ENCODE measurements at places on chromosomes 6 and 20.

DNA sequence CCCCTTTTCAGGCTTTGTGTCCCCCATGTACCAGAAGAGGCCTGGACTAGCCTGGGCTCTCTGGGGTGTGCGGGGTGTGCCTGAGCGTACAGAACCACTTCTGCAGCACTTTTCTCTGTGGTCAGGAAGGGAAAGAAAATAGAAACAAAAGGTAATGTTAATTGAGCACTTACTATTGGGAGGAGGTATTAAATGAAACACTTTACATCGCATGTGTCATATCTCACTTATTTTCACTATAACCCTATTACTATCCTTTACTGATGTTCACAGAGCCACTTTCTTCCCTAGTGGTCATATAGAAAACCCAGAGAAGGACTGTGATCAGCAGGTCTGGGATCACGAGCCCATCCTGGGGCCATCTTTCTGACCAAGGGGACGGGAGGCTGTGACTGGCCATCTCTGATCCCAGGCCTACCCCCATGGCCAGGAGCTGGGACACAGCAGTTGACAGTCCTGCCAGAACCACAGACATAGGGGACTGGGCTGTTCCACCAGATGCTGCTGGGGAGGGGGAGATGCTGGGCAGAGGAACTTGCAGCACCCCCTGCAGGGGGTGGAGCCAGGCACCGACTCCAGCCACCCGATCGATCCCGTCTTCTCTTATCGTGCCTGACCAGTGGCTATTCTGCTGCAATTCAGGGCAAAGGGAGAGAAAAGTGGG, 107.6 kb downstream of the VEGFA start:
- DNase-seq, result no peak

GRCh38 chr20:20188647-20189046, 136.3 kb downstream of the CFAP61 start:
- DNase-seq, result no peak

DNA sequence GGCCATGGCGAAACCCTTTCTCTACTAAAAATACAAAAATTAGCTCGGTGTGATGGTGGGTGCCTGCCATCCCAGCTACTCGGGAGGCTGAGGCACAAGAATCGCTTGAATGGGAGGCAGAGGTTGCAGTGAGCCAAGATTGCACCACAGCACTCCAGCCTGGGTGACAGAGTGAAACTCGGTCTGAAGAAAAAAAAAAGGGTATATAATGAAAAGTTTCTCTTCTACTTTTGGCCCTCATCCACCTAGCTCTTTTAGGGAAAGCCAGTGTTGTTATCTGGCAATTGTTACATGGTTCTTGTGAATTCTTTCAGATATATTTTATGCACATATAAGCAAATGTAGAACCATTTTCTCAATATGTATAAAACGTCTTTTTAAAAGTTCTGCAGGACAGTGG, 19.0 kb downstream of the KIF3B start:
- DNase-seq, result no peak

DNA sequence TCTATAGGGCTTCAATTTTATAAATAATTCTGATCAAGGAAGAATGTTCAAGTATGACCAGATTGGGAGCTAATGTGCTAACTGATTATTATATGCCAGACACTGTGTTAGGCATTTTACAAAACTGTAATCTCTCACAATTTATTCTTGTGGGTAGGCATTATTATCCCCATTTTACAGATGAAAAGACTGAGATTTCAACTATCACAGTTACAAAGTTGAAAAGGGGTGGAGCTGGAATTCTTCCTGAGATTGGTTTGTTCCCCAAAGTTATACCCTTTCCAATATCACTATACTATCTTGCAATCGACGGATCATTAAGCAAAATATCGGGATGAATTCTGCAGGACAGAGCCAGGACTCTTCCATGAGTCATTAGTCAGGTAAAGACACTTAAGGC, 57.1 kb downstream of the TPD52L1 start:
- no peak for DNase-seq

- no peak for DNase-seq
These were observed 154.0 kb upstream of the CITED2 start for GRCh38 chr6:139528471-139528870.

- no peak for DNase-seq
These were observed 216.5 kb upstream of the RREB1 start for GRCh38 chr6:6891125-6891721.

DNA sequence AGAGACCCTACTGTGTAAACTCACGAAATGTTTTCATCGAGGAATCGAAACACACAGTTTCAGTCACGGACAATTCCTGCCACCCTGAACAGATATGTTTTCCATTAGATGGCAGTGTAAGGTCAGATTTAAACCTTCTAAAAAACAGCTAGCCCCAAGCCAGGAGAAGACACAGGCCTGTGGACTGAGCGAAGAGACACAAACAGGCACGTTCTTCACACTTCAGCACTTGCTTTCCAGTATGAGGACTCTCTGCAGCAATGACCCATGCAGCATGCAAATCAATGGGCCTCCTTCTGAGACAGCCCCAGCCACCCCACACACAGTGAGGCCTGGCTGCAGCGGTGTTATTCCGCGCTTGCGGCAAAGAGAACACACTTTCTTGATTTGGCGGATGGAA, 31.9 kb downstream of the HUS1B start:
- DNase-seq, result peak; percentile 61

DNA sequence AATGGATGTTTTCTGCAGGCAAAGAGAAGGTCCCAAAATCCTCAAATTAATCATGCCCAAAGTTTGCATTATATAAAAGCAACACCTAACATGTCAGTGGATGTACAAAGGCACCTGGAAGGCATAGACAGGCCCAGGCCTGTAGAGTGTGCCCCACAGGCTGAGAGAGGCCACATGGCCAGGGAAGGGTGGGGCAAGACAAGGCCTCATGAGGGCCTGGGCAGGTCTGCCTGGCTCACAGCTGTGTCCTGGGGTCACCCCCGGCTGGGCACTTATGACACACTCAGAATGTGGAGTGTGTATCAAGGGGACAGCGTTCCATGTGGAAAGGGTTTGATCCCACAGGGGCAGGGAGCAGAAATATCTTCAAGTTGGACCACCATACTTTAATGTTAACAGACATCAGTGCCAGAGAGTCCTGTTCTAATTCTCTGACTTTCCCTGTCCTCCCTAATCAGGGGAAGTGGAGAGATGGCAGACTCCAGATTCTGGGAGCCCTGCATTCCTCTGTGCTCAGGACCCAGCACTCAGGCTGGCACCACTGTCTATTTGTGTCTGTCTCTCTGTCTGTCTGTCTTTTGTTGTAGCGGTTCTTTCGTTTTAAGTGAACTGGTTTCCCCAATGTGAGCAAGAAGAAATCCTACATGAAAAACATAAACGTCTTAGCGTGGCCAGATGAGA, 178.3 kb upstream of the FOXA2 start:
- no peak for DNase-seq

GRCh38 chr20:51637241-51637640, 94.7 kb upstream of the NFATC2 start:
- no peak for DNase-seq

DNA sequence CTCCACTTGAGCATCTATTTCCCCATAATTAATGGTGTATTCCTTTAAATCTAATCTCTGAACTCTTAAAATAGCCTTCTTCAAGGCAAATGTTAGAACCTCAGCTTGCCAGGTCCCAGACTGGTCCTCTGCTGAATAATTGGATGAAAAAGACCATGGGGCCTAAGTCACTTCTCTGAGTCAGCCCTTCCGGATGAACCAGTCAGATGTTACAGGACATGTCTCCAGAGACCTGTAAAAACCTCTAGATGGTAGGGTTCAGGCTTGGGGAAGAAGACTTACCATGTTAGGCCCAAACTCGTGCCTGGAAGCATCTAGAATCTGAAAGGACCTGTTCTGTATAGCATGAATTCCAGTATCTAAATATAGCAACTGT, 97.3 kb downstream of the CDKAL1 start:
- DNase-seq, result peak; percentile 30

DNA sequence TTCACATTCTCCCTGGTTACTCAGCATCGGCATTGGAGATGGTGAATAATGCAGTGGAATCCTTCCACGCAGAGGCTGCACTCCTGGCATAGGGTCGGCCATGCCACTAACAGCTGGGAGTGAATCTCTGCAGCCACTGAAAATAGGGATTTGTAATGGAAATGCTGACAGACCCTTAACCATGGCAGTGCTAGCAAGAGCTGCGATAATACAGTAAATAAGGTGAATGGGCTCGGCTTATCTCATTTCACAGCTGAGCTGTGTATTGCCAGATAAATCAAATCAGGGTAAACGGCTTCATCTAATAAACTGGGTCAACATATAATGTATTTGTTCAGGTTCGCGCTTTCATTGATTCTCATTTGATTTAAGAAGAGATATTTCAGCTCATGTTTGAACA, 156.8 kb downstream of the SLC35B3 start:
- DNase-seq, result no peak

DNA sequence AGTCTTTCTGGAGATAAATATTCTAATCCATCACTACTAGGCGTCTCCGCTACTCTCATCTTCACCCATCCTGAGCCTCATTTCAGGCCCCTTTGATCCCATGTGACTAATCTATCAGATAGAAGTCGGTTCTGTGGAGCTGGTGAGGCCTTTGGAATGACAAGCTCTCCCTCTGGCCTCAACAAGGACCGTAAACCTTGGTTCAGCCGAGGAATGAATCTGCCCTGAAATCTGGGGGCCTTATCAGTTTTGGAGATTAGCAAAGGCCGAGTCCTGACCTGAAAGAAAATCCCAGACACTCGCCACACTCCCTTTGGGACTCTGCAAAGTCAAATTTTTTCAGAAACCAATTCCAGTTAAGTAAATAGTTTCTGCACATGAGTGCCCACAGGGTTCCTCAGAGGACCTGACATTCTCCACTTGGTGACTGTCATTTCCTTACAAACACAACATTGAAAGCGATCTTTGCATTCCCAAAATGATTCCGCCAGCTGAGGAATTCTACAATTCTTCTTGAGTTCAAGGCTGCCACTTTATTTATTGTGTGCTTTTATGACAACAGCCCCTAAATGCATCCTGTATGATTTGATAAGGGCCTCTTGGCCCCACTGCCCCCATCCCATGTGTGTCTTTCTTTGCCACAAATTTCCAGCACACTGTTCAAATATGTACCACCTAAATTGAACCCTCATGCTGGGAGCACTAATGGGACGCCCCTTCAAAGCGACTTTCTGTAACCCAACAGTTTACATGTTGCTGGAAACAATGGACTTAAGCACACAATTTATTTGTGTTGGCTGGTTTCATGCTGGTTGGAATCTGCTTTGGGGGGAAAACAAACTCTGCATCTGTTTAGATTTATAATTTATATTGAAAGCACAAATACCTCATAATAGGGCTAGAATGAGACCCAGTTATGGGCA, 10.0 kb upstream of the RIPOR3 start:
- no peak for DNase-seq

GRCh38 chr6:167826230-167826895, 348 bp upstream of the AFDN start:
- peak; percentile 49 for DNase-seq

GRCh38 chr20:39069976-39070375, 107.8 kb downstream of the DHX35 start:
- no peak for DNase-seq

- no peak for DNase-seq
These were observed 117.5 kb upstream of the KCNK16 start for GRCh38 chr6:39440039-39440426.

GRCh38 chr6:138230759-138231380, 12.6 kb upstream of the PBOV1 start:
- DNase-seq, result no peak

DNA sequence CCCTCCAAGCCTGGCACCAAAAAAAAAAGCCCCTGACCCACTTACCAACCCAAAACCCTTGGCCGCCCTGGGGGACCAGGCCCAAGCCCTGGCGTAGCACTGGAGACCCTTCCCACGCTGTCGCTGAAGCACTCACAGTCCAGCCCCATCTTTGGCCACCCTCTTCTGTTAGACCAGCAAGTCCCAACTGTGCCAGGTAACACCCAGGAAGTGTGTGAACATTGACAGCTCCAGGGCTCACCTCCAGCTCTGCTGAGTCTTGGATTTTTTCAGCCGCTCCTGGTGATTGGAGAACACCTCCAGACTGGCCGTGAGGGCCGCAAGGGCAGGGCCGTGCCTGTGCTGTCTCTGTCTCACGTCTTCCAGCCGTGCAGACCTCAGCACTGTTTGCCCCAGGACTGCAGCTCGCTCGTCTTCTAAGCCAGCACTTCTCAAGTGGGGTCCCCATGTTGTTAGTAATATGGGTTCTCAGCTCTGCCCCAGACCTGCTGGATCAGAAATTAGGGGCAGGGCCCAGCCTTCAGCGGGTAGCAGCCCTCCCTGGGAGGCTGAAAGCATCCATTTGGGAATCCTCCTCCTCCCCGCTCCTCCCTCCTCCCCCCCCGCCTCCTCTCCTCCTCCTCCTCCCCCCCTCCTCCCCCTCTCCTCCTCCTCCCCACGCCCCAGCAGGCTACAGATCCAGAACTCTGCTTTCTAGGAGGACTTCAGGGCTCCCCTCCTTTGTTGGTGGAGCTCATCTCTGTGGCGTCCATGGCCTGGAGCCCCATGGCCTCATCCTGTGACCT, 18.1 kb downstream of the NPEPL1 start:
- no peak for DNase-seq

DNA sequence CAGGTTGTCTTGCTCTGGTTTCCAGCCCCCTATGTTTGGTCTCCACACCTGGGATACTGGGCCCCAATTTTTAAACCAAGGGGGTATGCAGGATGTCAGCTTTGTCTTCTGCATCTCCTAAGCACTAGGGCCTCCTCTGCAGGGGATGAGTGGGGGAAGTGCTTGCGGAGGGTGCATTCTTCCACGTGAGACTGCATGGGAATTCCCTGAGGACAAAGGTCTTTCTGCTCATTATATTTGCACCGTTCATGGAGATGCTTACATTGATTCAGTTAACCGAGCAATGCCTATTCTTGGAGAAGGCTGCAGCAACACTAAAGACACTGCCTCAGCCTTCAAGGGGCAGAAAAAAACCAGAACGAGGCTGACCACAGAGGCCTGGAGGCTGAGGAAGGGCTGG, 45.4 kb downstream of the RAB44 start:
- DNase-seq, result no peak
